ENCODE measurements at places on chromosomes 12 and 14.

DNA sequence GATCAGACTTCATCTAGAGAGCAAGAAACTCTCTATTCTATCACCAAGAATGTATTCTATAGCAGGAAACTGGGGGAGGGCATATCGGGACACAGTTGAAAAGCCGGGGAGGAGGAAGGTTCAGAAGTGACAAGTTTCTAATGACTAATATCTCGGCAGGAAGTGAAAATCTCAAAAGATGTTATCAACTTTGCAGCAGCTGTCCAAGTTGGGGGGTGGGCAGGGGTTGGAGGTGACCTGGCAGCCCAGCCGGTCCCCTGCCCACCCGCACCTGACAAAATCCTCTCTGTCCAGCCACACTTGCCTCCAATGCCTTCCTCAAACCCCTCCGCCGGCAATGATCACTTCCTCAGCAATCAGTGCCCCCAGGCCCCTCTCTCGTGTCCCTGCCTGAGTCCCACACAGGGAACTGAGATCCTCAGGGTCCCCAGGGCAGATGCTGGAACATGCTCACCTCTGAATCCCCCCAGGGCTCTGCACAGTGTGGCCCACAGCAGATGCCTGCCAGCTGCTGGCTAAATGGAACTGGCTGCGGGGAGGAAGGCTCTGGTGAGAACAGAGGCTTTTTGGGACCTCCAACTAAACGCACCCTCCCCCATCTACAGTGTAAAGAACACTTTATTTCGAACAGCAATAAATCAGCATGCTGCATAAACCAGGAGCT lies 43.9 kb downstream of the CCDC88C start:
- DNase-seq = no peak

- no peak for DNase-seq
These were observed 64.9 kb upstream of the DAAM1 start for GRCh38 chr14:59123531-59123930.

- DNase-seq = no peak
These were observed 210.7 kb upstream of the ATP2B1 start for GRCh38 chr12:89919241-89919906.

GRCh38 chr12:98373025-98373554 lies 142.3 kb upstream of the TMPO start:
- no peak for DNase-seq

DNA sequence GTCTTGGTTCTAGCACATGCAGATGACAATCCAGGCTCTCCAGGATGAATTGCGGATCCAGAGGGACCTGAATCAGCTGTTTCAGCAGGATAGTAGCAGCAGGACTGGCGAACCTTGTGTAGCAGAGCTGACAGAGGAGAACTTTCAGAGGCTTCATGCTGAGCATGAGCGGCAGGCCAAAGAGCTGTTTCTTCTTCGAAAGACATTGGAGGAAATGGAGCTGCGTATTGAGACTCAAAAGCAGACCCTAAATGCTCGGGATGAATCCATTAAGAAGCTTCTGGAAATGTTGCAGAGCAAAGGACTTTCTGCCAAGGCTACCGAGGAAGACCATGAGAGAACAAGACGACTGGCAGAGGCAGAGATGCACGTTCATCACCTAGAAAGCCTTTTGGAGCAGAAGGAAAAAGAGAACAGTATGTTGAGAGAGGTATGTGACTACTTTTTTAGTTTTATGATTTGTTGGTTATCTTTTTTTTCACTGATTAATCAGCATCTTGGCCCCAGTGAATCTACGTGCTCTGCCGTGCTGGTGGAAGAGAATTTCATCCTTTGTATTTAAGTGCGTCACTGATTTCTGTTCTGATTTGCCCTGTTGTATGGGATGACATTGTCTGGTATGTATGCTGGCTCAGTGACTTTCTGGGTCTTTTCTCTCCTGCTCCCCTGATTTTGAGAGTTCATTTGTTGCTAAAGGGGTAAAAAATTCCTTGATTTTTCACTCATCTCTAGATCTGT lies 92.3 kb downstream of the ERC1 start:
- no peak for DNase-seq

GRCh38 chr14:57314396-57315089 lies 45.8 kb downstream of the AP5M1 start:
- no peak for DNase-seq

DNA sequence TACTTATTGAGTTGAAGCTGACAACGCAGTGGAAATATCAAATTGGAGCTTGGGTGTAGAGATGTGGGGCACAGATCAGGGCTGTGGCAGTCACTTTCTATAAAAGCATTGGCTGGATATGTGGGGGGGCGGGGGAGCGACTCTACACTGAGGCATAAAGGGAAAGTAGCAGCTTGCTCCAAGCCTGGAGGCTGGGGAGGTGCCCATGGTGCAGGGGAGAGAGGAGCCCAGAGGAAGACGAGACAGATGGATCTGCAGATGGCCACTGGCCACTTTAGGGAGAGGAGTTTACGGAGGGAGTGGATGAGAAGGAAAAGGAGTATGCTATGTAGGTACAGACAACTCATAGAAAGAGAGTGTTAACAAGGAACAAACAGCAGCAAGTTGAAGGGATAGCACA lies 13.5 kb upstream of the NGB start:
- DNase-seq = no peak

DNA sequence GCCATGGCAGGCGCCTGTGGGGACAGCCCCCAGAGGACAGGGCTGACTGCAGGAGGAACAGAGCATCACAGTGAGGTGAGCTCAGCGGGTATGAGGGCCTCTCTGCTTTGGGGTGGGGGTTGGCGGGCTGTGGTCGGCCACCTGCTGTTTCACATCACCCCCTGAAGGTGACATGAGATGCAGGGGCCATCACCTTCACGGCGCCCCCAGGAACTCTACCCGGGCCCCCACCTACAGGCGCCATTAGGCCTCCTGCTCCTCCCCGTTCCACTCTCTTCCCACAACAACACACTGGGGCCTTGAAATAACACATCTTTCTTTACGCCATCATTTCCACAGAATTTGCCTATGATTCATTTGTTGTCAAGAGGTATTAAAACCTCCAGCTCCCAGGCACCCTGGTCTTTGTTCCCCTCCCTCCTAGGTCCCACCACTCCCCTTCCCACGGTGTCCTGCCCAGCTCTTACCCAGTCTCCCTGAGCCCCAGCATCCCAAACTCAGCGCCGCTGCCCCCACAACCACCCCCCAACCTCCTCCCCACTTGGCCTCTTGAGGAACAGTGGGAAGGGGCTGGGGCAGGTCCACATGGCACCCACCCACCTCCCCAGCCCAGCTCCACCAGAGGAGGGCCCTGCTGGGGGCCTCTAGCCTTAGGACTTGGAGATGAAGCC lies 12.7 kb upstream of the HDAC7 start:
- no peak for DNase-seq

Measured in WTC11 (cell line).